ENCODE measurements at places on chromosomes 12 and 14. TPM values are rescaled to one million over a fixed set of nuclear protein-coding genes. Genes with fewer than 3 reads are reported as not detected.

P2RX2 gene
- 3.6 TPM for total RNA-seq

OXA1L gene
- 71.2 TPM for total RNA-seq

PRR4 gene
- total RNA-seq, result 1.0 TPM

SRGAP1 gene
- total RNA-seq, result 7.6 TPM

GRCh38 chr14:27559848-27560247 lies 962.0 kb upstream of the NOVA1 start:
- no peaks in the 10 kb centered on the region for H3K27me3 ChIP-seq
- no peak for DNase-seq
- no peak overlapping the region for H3K27ac ChIP-seq
- H3K4me3 ChIP-seq, result no peak overlapping the region
- H3K4me1 ChIP-seq, result no peaks in the 10 kb centered on the region
- H3K36me3 ChIP-seq, result no peaks in the 10 kb centered on the region

GRCh38 chr14:89198544-89199329 lies 218.3 kb downstream of the FOXN3 start:
- H3K27me3 ChIP-seq, result no peaks in the 10 kb centered on the region
- peaks cover 12% of the 10 kb centered on the region for H3K4me1 ChIP-seq
- no peak overlapping the region for H3K27ac ChIP-seq

DNA sequence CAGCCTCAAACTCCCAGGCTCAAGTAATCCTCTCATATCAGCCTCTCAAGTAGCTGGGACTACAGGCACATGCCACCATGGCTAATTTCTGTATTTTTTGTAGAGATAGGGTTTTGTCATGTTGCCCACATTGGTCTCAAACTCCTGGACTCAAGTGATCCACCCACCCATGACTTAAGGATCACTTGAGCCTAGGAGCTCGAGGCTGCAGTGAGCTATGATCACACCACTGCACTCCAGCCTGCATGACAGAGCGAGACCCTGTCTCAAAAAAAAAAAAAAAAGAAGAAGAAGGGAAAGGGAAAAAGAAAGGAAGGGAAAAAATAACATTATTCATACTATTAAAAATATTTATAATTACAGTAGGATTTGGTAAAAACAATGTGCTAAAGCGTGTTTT lies 19.2 kb downstream of the EPS8 start:
- H3K4me3 ChIP-seq, result no peak overlapping the region
- H3K27ac ChIP-seq, result no peak overlapping the region
- no peaks in the 10 kb centered on the region for H3K36me3 ChIP-seq
- H3K27me3 ChIP-seq, result no peaks in the 10 kb centered on the region

- no peak for DNase-seq
- H3K27ac ChIP-seq, result no peak overlapping the region
- H3K27me3 ChIP-seq, result no peaks in the 10 kb centered on the region
Measured at GRCh38 chr12:53653595-53653994, 22.3 kb downstream of the ATP5MC2 start.

GRCh38 chr14:66426451-66426850 lies 59.7 kb upstream of the CCDC196 start:
- H3K4me3 ChIP-seq, result no peak overlapping the region
- H3K27ac ChIP-seq, result no peak overlapping the region
- H3K4me1 ChIP-seq, result no peaks in the 10 kb centered on the region
- H3K36me3 ChIP-seq, result no peaks in the 10 kb centered on the region
- H3K27me3 ChIP-seq, result no peaks in the 10 kb centered on the region

- no peak overlapping the region for H3K27ac ChIP-seq
- peaks cover 6% of the 10 kb centered on the region for H3K36me3 ChIP-seq
- no peak for DNase-seq
- no peak overlapping the region for H3K4me3 ChIP-seq
Measured at GRCh38 chr14:50501642-50502041, 30.7 kb downstream of the MAP4K5 start.

Measured in esophagus muscularis mucosa (tissue), 4 donors.